Kidney tubule cell (primary cell): ENCODE measurements at places on chromosomes 6 and 20.

DNA sequence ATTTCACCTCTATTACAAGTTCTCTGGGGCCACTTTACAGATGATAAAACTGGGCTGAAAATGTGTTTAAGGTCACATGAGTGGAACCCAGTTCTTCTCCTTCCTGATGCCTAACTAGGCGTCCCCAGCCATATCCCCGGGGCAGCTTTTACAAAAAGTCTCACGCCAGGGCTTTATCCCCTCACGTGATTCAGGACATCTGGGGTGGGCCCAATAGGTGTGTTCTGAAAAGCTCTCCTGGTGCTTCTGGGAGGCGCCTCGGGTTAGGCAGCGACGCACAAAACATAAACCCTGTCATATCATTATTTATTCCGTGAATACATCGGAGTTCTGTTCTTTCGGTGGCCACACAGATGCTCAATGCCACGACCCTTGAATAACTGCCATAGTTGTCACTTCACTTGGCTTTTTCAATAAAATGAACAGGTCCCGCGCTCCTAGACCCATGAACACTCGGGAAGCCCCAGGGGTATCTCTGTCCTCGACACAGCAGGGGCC is 32.1 kb downstream of the SF3B5 start:
- DNase-seq: no peak

GRCh38 chr6:39496915-39497314 is 174.4 kb upstream of the KCNK16 start:
- no peak for DNase-seq

DNA sequence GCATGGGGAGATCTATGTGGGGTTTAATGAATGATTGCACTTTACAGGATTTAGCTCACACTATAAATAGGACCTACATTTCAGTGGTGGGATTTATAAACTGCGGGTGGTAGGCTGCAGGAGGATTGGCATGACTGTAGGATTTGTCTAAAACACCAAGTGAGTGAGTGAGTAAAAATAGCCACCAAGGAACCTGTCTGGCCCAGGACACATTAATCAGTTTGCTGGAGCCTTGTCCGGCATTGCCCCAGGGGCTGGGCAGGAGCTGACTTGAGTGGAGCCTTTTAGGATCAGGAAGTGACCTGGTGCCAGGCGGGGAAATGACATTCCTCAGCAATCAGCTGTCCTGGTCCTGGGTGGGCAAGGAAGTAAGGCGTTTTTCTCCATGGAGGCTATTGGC is 278.7 kb upstream of the PRND start:
- peak; percentile 24 for DNase-seq

DNA sequence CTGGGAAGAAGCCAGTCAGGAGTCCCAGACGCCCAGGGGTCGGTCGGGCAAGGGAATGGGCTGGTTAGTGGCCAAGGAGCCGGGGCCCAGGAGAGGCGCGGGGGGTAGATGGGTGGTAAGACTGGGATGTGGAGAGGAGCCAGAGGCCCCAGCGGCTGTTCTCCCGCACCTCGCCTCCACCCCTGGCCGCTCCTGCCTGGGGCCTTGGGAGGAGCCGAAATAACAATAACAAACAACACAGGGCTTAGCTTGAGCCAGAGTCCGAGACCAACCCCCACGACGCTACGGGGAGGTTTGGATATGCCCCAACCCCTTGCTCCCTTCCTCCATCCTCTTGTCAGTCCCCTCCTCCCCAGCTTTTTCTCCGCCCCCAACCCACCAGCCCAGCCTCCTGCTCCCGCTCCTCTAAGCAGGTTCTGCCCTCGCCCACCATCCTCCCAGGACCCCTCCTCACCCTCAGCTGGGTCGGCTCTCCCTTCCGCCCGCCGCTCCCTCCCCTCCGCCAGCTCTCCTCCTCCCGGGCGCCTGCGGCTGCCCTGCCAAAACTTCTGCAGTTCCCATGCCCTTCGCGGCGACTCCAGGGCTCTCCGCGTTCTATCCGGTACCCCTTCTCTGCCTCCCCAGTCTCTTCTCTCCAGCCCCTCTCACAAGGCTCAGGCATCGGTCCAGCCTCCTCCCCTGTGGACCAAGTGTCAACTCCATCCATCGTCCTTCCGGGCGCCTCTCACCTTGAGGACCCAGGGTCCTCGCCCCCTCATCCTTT is 1.1 kb downstream of the RNF39 start:
- no peak for DNase-seq

- no peak for DNase-seq
These were observed 366.4 kb downstream of the BTBD9 start for GRCh38 chr6:38273325-38273724.

GRCh38 chr20:10350188-10350842 is 83.7 kb downstream of the MKKS start:
- DNase-seq: no peak

- DNase-seq: no peak
These were observed 164.2 kb upstream of the ATXN1 start for GRCh38 chr6:16925461-16925860.

GRCh38 chr6:112457886-112458285 is 110.8 kb downstream of the RFPL4B start:
- DNase-seq: no peak

GRCh38 chr6:88983532-88983931 is 20.1 kb upstream of the RNGTT start:
- peak; percentile 42 for DNase-seq

GRCh38 chr6:39084506-39084905 is 30.5 kb downstream of the SAYSD1 start:
- DNase-seq: no peak

DNA sequence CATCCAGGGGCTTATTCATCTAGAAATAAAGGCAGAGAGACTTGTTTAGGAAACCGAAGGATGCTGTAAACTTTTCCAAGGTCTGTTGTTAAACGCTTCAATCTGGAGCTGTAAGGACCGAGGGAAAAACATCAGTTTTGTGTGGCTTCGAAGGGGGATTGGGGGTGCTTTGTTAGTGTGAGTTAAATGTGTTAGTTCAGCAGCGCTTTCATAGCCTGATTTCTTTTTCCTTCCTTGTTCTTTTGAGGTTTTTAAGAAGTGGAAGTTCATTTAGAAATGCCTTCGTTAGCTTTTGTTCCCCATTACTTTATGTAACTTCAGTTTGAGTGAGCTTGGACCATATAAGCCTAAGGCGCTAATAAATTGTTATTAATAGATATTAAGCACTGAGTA is 1.5 kb downstream of the ANKS1A start:
- no peak for DNase-seq

DNA sequence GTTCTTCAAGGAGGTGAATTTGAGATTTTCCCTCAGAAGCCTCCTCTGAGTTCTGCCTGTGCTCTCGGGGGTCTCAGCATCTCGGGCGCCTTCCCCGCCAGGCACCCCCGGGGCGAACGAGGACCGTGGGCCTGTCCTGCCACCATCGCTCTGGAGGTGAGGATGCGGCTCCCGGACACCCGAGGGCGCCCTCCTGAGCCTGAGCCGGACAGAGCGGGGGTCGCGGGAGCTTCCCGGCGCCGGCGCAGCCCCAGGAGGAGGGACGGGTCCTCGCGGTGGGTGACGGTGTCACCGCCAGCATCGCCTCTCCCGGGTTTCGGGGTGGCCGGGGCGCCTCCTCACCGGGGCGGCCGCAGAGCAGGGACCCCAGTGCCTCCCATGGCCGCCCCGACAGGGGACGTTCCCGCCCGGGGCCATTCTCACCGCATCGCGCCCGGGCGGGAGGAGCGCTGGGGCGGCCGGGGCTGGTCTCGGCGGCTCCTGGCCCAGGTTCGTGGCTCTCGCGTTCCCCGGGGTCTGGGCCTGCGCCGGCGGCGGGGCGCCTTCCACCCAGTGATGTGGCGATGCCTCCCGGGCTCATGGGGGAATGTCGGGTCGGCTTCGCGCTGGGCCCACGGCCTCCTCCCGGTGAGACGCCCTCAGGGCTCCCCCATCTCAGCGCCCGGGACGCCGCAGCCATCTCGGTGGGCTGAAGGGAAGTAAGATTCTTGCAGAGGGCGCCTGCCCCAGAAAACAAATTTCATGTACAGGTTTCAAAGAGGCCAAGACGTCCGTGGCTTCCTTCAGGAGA is 210.5 kb downstream of the ERMARD start:
- no peak for DNase-seq

GRCh38 chr6:141164042-141164743 is 968.5 kb upstream of the GJE1 start:
- DNase-seq: peak; percentile 3

DNA sequence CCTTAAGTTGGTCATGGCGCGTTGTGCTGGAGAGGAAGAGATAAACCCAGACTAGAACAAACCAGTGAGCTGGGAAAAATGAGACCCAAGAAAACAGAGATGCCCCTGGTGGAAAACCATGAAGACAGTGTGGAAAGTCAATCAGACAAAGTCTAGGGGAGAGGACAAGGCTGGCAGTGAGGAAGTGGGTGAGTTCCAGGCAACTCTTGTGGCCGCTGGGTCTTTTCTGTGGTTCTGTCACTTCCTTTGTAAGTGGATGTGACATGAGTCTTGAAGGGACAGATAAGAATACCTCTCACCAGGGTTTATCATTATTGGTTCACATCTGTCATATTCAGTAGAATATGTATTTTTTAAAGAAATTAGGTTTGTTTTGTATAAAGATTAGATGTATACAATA is 738.4 kb downstream of the DHX35 start:
- no peak for DNase-seq

GRCh38 chr6:87654122-87654521 is 47.9 kb downstream of the AKIRIN2 start:
- no peak for DNase-seq

DNA sequence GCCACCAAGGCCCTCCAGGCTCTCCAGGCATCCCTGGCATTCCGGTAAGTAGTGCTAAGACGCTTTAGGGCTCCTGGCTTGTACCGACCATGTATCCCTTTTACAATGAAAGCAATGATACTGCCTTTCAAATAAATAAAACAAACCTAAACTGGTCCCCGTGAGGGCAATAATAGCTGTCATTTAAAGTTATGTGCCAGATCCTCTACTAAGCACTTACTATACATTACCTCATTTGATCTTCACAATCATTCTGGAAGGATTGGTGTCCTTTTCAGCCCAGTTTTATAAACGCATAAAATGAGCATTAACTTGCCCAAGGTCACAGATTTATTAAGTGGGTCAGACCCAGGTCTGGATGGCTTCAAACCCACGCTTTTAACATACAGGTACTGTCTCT is 114.7 kb downstream of the COL9A1 start:
- DNase-seq: no peak

DNA sequence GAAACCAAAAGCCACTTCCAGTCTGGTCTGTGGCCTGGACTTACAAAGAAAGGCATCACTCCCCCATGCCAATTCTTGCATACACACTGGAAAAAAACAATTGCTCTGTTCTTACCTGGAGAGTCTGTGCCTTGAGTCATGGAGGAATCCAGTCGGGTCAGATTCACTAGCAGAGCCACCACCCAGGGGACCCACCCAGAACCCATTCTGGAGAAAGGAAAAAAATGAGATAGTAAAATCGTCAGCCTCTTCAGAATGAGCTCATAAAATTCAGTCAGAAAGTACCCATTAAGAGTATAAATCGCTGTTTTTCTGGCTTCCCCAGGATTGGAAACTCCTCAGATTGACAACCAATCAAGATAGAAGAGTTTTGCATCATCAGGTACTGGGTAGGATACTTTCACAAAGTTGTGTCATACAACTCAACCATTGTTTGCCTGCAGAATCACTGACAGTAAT is at the start of gene HLA-DOB:
Gene HLA-DOB, minus strand, starts transcription at position 257 of the 459 bp plus-strand sequence. Its CDS starts 51 bp downstream, at position 206.
- DNase-seq: peak; percentile 40

DNA sequence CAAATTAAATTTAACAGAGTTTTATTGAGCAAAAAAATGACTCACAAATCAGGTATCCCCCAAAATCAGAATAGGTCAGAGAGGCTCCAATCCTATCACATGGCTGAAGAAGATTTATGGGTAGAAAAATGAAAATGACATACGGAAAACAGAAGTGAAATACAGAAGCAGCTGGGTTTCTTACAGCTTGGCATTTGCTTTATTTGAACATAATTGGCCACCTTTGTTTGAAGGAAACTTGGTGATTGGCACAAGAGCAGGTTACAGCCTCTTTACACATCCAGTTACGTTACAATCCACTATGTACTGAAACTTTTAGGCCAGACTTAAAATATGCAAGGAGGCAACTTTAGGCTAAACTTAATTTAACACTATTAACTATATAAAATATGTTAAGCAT is 11.7 kb upstream of the TREM2 start:
- no peak for DNase-seq

DNA sequence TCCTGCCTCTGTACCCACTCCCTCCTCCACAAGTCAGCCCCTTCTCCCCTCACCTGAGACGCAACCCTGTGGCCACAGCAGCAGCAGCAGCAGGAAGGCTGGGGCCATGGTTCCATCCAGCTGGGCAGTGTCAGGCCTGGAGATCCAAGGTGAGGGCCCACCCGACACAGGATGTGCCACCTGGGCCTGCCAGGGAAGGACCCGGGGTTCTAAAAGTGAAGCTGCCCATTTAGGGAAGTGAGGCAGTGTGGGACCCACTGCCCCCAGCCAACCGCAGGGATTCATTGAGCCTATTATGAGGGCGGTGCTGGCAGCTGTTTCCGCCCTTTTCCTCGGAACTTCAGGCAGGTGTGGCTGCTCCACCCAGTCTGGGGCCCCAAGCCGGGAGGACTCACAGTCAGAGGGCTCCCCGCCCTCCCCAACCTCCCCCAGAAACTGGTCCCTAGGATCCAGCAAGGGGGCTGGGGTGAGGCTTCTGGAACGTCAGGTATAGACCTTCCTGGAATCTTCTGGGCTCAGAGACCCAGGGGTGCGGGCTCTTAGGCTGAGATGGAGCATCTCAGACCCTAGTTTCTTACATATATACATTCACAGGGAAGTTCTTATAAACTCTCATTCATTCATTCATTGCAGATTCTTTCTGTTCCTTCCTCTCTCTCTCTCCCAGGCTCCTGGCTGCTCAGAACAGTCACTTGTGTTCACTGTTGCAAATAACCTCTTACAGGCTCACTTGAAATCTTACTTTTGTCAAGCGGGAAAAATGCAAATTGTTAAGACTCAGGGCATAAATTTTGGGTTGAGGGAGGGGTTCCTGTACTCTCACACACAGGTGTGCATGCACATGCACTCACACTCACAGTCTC is at the start of gene TREML2:
Gene TREML2, minus strand, starts transcription at position 249 of the 863 bp plus-strand sequence. Its CDS starts 141 bp downstream, at position 108.
- no peak for DNase-seq

DNA sequence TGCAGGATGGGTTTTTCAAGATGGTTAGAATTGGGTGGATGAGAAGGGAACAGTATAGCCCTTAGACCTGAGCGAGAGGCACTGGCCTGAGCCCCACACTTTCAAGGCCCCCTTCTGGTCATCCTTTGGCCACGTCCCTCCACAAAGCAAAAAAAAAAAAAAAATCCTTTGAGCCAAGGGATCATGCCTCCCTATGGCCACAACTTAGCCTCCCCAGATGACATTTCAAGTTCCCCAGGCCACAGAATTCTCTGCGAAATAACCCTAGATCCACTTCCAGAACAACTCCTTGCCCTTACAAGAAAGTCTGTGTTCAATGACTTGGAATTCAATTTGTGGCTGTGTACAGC is 30.4 kb downstream of the ELOVL2 start:
- DNase-seq: no peak

GRCh38 chr6:150987855-150988464 is 122.5 kb downstream of the MTHFD1L start:
- no peak for DNase-seq
